ENCODE measurements at places on chromosomes 4 and X.
A peak's percentile ranks its signal among the peaks of the same experiment; 100 is the strongest.

DNA sequence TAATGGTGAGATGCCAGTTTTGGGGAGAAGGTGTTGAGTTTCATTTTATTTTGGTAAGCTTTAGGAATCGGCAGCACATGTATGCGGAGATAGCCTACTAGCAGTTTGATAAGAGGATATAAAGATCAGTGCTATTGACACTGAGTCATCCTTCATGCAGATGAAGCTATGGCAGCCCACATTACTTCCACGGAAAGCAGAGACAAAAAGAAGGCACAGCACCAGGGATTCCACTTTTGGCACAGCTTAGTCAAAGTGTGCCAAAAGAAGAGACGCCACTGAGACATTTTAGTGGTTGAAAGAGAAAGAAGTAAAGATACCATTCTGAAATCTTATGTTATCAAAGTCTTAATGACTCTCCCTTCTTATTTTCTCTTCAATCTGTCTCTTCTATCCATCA, 103.8 kb downstream of the GABRB1 start:
- no peak for DNase-seq

DNA sequence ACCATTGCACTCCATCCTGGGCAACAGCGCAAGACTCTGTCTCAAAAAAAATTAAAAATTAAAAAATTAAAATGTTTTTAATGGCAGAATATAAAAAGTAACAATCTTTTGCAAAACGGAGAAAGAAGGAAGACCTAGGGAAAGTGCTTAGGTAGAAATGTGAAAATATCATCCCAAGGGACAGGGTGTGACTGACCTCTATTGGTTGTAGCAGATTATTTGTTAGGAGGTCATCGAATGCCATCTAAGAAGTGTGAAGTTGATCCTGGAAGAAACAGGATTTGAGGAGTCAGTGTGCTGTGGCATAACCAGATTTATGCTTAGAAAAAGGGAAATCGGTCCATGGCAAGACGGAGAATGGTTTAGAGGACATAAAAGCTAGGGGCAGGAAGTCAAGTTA, 18.1 kb upstream of the C4orf36 start:
- DNase-seq: no peak

DNA sequence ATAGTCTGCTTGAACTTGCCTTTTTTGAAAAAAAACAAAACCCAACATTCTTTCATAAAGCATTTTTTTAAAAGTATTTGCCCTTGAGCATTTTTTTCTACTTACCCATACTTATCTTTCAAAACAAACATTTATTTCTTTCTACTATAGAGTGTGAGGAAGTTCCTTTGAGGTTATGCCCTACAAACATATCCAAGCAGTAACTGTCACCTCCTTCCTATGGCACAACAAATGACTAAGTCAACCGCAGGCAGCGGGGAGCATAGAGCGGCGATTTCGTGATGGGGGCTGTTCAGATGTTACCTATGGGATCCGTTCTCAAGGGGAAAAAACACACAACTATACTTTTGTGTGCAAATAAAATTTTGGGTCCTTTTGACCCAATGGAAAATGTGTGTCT, 19.4 kb downstream of the SPRY1 start:
- DNase-seq: no peak

- no peak for DNase-seq
Measured at GRCh38 chrX:66676413-66676812, 37.5 kb upstream of the EDA2R start.

DNA sequence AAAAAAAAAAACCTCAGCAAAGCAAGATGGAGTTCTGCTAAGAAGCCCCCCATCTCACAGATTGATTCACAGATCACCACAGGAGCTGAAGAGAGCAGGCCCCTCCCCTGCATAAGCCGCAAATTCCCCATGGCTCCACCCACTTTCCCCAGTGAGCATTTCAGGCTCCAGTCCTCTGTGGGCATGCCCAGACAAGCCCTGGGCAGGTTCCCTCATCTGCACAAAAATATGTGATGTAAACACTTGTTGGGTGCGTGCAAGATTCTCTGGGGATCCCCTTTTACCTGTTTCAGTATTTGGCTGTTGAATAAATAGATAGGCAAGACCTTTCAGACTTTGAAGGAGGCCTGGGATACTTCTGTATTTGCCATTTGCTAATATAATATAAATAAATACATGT, 514.3 kb downstream of the PCDH7 start:
- no peak for DNase-seq

DNA sequence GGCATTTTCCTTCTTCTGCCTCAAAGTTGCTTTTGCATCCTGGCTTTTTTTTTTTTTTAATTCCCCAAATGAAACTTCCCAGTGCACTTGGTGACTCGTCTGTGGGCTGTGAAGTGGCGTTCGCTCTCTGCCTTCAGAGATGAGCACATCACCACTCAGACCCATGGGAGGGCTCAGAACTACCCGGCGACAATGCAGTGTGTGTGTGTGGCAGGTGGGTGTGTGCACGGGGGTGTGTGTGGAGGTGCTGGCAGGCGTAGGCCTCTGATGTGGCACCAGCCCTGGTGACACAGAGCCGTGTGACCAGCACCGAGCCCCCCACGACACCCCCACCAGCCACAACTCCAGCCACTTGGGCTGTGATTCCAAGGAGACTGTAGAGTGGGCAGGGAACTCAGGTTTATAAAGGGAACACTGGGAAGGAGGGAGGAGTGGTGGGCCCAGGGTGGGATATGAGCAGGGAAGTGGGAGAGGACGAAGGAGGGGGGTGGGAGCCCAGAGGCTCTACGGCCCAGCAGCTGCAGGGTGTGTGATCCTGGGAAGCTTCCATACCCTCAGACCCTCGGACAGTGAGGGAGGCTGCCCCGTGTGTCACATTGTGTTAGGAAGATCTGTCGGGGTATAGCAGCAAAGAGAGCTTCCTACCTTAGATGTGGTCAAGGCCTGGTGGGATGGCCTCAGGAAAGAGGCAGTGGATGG, 6.0 kb upstream of the WFS1 start:
- no peak for DNase-seq

DNA sequence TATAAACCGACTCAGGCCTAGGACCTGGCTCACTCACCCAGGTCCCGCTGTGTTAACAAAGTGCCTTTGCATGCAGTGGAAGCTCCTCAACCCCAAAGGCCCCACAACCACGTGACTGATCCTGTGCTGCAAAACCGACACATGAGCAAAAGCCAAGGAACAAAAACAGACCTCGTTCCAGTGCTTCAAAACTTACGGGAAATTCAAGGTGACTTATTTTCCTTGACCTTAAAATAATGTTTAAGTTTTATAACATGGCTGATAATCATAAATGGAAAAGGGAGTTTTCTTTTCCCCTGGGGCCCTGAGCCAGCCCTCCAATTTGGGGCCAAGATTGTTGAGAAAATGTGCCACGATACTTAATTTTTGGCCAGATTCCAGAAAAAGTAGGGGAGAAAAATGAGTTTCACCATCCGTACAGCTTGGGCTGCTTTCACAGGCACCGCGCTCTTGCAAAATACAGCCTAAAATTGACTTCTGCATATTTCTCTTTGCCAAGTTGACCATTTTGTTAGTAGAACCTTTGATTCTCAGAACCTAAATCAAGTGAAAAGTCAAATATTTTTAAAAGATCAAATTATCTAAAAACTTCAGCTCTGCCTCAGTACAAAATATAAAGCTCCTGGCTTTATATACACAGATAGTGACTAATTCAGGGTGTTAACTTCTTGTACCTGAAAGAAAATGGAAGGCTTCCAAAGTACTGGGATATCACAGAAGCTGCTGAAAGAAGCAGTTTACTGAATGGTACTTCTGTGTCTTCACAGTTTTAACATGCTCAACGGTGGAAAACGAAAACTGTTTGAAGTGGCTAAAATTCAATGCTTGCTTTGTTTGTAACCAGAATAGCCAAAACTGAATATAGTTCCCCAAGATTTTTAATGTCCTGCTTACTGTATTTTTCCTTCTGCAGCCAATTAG, 93.8 kb downstream of the APBB2 start:
- DNase-seq: no peak

GRCh38 chr4:2132438-2132837, 73.3 kb downstream of the NAT8L start:
- no peak for DNase-seq

- no peak for DNase-seq
Measured at GRCh38 chr4:88517825-88518224, 5.8 kb downstream of the PYURF start.

GRCh38 chr4:176758731-176759130, 34.0 kb downstream of the VEGFC start:
- DNase-seq: no peak

- no peak for DNase-seq
Measured at GRCh38 chr4:157961229-157961990, 211.4 kb downstream of the GASK1B start.

- DNase-seq: no peak
Measured at GRCh38 chrX:15214588-15214987, 55.3 kb downstream of the ASB9 start.

GRCh38 chr4:27397886-27398285, 537.2 kb downstream of the STIM2 start:
- no peak for DNase-seq

- no peak for DNase-seq
Measured at GRCh38 chr4:5757536-5757935, 46.5 kb downstream of the EVC start.

- no peak for DNase-seq
Measured at GRCh38 chr4:2792711-2793585, at the start of gene SH3BP2. Gene SH3BP2 (plus strand): TSS chr4:2793085. CDS start chr4:2820618, 27,533 bp downstream.

DNA sequence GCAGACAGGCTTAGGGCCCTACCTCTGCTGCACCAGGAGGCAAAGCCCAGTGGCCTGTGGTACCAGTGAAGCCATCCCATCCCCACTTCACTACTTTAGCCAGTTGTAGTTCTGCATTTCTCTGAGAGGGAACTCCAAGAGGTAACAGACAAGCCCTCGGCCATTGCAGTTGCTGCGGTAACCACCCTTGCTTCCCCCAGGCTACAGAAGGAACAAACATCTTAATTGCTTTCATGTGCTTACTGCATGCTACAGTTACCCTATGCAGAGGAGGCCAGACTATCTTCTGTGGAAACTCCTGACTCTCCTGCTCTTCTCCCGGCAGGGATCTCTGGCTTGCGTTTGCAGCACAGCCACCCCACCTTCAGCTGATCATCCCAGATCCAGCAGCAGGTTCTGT, 67.8 kb downstream of the SPIN4 start:
- no peak for DNase-seq

DNA sequence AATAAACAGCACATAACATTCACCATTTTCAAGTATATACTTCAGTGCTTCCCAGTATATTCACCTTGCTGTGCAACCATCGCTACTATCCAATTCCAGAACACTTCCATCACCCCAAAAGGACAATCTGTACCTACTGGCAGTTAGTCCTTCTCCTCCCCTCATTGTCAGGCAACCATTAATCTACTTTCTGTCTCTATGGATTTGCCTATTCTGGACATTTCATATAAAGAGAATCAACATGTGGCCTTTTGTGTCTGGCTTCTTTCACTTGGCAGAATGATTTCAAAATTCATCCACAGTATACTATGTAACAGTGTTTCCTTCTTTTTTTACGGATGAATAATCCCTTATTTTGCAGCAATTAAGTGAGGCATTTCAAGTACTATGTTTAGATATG, 189.4 kb downstream of the FBXW7 start:
- DNase-seq: no peak

- no peak for DNase-seq
Measured at GRCh38 chr4:2662598-2662997, 93.5 kb downstream of the TNIP2 start.

GRCh38 chr4:44927399-44928380, 201.3 kb upstream of the GNPDA2 start:
- peak; percentile 77 for DNase-seq

DNA sequence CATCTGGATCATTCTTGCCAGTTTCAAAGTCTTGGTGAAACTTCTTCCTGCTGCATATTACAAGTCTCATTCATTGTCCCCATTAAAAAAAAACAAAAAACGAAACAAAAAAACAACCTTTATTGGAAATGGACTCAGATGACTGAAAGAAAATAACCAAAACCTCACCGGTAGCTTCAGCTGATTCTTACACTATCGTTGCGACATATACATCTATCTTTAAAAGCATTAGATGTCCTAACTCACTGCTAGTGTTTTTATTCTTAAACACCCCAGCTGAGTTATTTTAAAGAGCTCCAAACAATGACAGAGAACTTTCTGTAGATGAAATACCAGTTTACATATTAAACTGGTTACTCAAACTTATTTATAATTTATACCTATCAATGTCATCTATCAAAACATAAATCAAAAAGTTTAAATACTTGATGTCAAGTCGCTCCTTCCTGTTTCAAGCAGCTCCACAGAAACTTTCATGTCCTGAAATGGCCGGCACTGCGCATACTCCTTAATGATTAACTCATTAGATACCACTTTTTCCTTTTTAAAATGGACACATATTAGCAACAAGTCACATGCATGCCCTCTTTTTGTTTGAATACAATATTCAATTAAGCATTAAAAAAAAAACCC, 87.2 kb downstream of the HPRT1 start:
- no peak for DNase-seq

GRCh38 chrX:8374041-8374825, 90.4 kb upstream of the VCX3B start:
- DNase-seq: no peak

GRCh38 chr4:27272217-27272616, 411.6 kb downstream of the STIM2 start:
- no peak for DNase-seq

- no peak for DNase-seq
Measured at GRCh38 chr4:27807207-27807606, 946.6 kb downstream of the STIM2 start.

DNA sequence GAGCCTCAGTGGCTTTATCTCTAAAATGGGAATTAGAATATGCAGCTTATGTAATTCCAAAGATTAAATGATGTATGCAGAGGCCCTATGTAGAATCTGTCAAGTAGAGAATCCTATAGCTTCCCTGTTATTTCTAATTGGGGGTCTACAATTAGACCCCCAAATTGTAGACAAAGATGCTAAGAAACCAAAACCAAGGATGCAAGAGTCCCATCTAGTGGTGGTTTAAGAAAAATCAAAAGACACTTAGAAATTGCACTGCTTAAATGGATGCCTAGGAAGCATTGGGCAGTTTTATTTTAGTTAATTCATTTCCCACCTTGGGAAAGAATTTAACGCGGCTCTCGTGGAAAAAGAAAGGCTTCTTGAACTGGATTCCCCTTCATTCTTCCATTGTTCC, 115.2 kb downstream of the GABRA2 start:
- no peak for DNase-seq

GRCh38 chrX:40154853-40155588, 57.3 kb upstream of the BCOR start:
- DNase-seq: peak; percentile 87

DNA sequence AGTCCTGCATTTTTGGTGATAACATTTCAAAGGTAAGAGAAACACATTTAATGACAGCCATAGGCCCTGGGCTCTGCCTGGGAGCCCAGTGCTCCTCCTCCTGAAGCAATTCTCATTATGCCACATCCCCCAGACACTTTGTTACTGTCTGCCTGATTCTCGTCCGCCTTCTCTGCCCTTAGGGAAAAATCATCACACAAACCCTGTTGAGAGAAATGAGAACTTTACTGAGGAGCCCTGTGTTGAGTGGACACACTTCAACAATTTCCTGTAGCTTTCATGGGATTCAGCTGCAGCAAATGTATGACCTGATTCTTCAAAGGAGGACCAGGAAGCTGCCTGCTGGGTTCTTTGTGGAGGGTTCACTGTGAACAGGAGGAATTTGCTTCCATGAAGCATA, 566.5 kb upstream of the FRG1 start:
- no peak for DNase-seq

All from NCI-H1417 (cell line).